ENCODE measurements at places on chromosomes 4 and X.

DNA sequence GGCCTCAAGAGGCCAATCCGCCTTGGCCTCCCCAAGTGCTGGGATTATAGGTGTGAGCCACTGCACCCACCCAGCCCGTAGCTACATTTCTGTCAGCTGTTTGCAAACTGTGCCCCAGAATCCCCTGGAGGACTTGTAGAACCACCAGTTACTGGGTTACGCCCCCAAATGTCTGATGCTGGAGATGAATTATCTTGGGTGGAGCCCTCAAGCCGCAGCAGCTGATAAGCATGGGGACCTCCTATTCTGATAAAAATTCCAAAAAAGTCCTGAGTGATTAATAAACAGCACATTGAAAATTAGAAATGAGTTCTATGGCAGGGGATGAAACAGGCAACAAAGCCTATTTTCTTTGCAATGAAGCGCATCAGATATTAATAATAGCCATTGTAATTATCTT, 105.0 kb downstream of the PTTG2 start:
- DNase-seq: no peak

DNA sequence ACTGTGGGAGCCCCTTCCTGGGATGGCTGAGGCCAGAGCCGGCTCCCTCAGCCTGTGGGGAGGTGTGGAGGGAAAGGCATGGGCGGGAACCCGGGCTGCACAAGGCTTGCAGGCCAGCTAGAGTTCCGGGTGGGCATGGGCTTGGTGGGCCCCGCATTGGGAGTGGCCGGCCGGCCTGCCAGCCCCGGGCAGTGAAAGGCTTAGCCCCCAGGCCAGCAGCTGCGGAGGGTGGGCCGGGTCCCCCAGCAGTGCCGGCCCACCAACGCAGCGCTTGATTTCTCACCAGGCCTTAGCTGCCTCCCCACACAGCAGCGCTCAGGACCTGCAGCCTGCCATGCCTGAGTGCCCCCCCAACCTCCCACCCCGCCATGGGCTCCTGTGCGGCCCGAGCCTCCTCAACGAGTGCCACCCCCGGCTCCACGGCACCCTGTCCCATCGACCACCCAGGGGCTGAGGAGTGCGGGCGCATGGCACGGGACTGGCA, 78.0 kb downstream of the COX7B2 start:
- no peak for DNase-seq

- no peak for DNase-seq
Measured at GRCh38 chr4:58075724-58076123, 965.5 kb upstream of the IGFBP7 start.

- DNase-seq: peak; percentile 91
Measured at GRCh38 chrX:104343428-104344129, 88.8 kb upstream of the ESX1 start.

DNA sequence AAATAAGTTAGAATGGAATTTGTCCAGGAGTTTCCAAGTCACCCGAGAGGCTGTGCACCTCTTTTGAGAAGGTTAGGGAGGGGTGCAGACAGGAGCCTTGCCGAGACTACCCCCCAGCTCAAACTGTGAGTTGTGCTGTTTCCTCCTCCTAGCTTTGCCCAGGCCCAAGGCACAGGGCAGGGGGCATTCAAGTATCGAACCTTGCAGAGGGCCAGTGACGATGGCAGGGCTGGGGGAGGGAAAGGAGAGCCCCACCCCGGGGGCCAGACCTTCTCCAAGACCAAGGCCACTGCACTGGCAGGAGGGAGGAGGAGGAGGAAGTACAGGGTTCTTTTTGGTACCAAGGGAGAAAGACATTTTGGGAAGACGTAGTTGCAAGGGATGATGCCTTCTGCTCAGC, 80.6 kb downstream of the TMEM144 start:
- no peak for DNase-seq

GRCh38 chr4:184420402-184420801, 53.9 kb downstream of the IRF2 start:
- no peak for DNase-seq

DNA sequence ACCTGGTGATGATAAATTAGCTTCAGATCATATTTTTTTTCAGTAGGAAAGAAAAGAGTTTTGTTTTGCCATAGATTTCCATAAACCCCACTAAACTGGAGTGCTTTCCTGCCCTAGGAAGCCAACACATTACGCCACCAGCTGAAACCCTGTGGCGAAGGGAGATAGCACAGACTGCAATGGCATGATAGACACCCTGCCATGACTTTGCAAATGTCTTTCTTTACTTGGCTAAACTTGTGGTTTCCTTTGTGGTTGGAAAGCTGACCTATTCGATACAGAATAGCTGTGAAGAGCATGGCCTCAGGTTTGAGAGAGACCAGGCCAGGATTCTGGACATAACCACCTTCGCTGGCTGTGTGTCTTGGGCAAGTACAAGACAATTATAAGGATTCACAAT, 19.1 kb downstream of the MFAP3L start:
- DNase-seq: peak; percentile 92

DNA sequence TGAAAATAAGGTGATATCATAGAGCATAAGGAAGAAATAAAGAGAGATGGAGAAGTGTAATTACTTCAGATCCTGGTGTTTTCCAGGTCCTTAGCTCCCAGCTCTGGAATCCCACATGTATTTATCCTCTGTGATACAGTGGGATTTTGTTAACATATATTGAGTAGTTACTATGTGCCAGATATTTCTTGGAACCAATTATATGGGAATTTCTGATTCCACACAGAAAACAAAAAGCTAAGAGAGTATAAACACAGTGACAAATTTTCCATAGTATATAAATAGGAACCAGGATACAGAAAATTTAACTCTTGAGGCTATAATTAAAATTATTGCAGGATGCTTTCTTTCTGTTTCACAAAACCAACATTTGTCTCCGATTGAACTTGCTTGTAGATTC, 1067.5 kb downstream of the PCDH7 start:
- no peak for DNase-seq

DNA sequence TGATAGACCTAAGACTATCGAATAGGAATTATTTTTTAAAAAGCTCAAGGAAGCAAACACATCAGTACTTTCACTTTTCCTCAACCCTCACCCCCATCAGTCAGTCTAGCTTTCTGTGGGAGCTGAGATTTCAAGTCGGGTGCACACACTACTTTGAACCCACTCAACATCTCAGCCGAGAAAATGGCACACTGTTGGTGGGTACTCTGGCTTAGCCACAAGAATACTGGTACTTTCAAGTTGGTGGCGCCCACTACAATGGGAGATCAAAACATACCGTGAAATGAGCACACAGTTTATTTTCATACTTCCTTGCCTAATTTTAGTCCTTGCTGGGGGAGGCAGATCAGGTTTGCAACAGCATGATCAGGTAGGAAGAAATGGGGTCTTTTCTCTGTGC, 10.2 kb downstream of the CD40LG start:
- DNase-seq: no peak

GRCh38 chr4:108109997-108110416, 58.7 kb downstream of the LEF1 start:
- no peak for DNase-seq

DNA sequence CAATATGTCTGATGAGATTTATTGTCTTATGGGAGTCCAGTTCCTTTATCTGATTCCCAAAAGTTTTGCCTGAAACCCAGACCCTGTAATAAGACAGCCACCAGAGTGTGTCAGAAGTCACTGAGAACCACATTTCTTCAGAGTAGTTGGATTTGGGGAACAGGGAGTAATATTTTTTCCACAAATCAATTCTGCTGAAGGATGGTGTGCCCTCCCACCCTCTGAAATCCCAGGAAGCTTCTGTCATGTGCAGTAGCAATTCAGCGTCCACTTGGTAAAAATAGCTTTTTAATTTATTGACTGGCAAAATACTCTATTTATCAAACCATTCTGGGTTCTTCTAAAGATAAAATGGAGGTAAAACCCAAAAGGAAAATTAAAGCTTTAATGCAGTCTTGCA, 229.4 kb downstream of the FBXW7 start:
- no peak for DNase-seq

DNA sequence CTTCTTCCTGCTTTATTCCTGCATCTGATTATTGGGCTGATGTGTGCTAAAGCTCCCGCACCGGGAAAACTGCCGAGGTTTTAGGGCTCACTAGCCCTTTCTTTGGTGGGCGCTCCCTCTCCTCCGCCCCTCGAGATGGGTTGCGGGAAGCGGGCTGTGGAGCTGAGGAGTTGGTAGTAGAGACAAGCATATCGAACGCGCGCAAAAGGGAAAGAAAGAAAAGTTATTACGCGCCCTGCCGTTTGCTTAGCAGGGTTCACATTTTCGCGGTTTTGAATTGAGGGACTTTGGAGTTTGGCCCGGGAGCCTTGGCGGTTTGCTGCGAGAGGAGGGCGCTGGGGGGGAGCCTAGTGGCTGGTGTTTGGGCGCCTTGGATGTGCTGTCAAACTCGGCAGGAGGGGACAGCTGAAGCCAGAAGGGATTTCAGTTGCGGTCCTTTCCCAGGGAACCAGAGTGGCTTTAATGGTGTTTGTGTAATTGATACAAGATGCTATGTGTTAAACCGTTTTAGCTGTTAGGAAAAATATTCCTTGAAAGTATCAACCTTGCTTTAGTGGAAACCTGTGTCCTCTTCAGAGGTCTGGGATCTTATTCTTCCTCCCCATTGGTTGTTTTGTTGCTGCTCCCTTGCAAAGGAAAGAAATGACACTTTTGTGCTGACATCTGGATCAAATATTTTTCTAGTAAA, 1.1 kb downstream of the GAB1 start:
- peak; percentile 68 for DNase-seq

DNA sequence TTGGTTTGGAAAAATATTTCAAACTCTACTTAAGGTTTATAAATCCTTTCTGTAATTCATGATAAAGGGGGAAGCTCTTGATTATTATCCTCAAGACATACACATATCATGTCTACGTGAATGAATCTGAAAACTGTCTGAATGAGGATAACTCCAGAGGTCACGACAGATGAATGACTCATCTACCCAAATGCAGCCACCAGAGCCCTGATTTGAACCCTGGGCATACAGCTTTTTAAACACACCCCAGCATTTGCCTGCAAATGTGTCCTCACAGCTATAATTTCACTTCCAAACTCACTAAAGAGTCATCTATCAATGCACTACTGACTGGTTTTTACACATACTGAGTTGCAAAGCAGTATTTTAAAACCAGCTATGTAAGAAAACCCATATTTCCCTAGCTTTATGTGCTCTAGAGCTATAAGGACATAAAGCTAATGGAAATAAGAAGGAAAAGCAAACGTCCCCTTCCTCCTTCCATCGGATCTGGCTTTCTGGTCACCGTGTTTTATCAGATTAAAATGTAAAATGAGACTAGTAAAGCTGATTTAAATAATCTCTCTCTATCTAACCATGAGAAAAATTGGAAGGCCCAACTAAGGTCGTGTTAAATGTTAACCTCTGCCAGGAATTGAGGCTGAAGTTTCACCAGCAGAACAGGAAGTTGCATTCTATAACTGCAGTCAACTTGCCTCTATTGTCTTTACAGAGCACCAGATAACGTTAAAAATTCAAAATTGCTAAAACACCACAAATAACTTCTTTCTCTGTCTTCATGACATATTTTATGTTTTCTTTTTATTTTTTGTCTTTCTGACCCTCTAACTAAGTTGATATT, 63.1 kb upstream of the SPP1 start:
- peak; percentile 27 for DNase-seq

DNA sequence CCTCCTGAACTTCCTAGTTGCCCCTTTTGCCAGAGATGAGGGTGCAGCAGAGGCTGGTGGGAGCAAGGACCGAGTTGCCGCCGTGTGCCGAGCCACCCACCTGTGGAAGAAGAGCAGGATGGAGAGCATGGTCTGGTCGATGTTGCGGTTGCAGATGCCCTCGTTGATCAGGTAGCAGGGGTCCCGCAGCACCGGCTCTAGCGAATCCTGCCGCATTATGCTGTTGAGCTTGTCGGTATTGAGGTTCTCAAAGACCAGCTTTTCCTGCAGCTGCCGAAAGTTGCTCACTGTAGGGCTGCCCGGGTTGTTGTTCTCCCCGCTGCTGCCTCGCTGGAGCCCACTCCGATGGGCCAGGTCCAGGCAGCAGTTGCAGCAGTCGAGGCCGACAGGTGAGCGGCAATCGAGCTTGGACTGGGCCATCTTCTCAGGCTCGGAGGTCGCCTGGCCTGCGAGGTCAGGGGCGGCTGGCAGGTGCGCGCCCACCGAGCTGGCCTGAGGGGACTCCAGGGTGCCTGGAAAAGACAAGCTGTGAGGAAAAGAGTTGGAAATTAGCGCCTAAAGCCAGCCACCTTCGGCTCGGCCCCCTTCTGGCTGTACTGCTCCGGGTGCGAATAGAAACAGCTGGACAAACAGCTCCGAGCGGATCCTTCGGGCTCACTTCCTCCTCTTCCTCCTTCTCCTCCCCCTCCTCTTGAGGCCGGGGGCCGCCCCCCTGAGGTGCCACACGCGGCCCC, 420 bp downstream of the TSC22D3 start:
- no peak for DNase-seq

- no peak for DNase-seq
Measured at GRCh38 chrX:118730500-118731247, 3.3 kb downstream of the IL13RA1 start.

DNA sequence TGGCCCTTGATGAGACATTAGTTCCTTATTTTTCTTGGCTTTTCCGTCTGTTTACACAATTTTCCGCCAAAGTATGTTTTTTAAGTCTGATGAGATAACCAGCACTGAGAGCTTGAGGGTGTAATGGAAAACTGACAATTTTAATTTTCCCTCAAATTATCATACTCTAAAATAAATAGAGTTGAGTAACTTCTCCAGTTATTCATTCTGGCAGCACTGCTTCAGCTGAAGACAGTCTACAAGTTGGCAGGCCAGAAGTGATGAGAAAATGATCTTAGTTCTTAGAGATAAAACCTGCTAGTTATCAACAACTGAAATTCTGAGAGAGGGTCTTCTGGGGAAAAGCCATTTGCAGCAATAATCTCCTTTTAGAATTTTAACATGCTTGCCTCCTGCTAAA, 241.6 kb upstream of the TET2 start:
- no peak for DNase-seq

DNA sequence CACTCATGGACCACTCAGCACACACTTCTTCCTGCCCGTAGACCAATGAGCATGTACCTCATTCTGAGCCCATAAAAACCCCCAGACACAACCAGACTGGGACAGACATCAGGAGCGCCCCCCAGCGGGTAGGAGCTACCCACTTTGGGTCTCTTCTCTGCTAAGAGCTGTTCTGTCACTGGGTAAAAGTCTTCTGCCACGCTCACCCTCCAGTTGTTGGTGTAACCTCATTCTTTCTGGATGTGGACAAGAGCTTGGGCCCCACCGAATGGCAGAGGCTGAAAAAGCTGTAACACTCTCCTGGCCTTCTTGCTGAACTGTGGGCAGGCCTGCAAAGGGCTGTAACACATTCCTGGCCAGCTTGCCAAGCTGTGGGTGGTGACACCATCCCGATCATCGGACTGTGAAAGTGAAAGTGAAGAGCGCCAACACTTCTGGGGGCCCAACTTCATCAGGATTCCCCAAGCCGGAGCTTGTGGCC, 137.6 kb downstream of the TECRL start:
- no peak for DNase-seq

DNA sequence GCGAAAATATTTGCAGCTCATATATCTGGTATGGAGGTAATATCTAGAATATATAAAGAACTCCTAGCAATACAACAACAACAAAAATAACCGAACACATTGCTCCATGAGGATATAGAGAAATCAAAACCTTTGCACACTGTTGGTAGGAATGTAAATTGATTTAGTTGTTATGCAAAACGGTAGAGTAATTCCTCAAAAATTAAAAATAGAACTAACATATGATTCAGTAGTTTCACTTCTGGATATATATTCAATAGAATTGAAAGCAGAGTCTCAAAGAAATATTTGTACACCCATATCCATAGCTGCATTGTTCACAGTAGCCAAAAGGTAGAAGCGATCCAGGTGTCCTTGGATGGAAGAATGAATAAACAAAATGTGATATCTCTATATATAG, 203.0 kb upstream of the CNKSR2 start:
- no peak for DNase-seq

- DNase-seq: peak; percentile 92
Measured at GRCh38 chr4:168880811-168881595, 129.1 kb downstream of the CBR4 start.

Measured in common myeloid progenitor, CD34-positive (primary cell).